Renal cortex interstitium (tissue), 15 donors: ENCODE measurements at places on chromosomes 13 and 19. TPM values are rescaled to one million over a fixed set of nuclear protein-coding genes. Genes with fewer than 3 reads are reported as not detected.

- no peak for DNase-seq
Observed at GRCh38 chr19:32881766-32882165, 12.2 kb upstream of the SLC7A9 start.

GRCh38 chr13:21077788-21078353 is 16.5 kb upstream of the LATS2 start:
- DNase-seq, result no peak

- DNase-seq, result no peak
Observed at GRCh38 chr19:18725841-18726770, 42.6 kb downstream of the CRTC1 start.

GRCh38 chr13:34124666-34125306 is 306.8 kb downstream of the RFC3 start:
- DNase-seq, result no peak

DNA sequence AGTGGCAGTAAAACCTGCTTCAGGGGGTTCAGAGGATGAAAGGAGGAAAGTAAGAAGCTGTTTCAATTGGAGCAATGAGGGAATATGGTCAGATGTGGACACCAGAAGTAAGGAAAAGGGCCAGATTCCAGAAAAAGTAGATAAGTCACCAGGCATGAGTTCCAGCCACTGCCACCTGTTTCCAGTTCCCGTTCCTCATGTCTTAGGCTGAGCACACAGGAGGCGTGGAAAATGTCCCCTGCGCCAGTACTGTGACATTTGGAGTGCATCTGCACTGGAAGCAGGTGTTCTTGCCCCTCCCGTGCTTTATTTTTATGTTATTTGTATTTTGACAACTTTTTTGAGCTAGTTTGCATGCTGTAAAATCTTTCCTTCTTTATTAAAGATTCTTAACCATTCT is 25.3 kb downstream of the LMO7 start:
- no peak for DNase-seq

- DNase-seq, result no peak
Observed at GRCh38 chr19:42596391-42597072, 1.8 kb upstream of the CEACAM8 start.

ABHD13 gene
- 16.3 TPM for polyA plus RNA-seq

GRCh38 chr13:23751195-23751594 is 138.0 kb downstream of the MIPEP start:
- no peak for DNase-seq

DNA sequence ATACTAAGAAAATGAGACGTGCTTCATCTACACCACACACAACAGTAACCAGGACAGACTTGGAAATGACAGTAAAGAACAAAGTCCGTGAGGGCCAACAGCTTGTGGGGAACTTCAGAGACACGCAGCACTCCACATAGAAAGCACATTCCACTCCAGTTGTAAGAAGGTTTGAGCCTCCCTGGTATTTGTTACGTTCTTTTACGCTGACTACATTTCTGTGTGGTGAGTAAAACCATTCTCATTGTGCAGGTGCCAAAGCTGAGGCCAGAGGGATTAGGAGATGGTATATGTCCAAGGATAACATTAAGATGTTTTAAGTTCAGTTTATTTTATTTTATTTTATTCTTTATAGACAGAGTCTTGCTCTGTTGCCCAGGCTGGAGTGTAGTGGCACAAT is 1189.9 kb downstream of the UQCRFS1 start:
- DNase-seq, result no peak

EDDM13 gene
- 1.4 TPM for polyA plus RNA-seq

DNA sequence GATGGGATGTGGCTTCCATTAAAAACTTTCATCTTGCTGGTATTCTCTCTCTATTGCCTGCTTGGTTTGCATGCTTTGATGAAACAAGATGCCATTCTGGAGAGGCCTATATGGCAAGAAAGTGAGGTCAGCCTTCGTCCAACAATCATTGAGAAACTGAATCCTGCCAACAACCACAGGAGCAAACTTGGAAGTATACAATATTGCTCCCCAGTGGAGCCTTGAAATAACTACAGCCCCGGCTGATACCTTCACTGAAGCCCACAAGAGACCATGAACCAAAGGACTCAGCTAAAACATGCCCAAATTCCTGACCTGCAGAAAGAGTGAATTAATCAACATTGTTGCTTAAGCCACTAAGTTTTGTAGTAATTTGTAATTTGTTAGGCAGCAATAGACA is 82.5 kb upstream of the FGF14 start:
- no peak for DNase-seq
